ENCODE measurements at places on chromosomes 6 and 20.

- DNase-seq: no peak
Measured at GRCh38 chr20:53950031-53950430, 120.4 kb downstream of the BCAS1 start.

- no peak for DNase-seq
Measured at GRCh38 chr20:62838128-62838891, 21.5 kb downstream of the COL9A3 start.

DNA sequence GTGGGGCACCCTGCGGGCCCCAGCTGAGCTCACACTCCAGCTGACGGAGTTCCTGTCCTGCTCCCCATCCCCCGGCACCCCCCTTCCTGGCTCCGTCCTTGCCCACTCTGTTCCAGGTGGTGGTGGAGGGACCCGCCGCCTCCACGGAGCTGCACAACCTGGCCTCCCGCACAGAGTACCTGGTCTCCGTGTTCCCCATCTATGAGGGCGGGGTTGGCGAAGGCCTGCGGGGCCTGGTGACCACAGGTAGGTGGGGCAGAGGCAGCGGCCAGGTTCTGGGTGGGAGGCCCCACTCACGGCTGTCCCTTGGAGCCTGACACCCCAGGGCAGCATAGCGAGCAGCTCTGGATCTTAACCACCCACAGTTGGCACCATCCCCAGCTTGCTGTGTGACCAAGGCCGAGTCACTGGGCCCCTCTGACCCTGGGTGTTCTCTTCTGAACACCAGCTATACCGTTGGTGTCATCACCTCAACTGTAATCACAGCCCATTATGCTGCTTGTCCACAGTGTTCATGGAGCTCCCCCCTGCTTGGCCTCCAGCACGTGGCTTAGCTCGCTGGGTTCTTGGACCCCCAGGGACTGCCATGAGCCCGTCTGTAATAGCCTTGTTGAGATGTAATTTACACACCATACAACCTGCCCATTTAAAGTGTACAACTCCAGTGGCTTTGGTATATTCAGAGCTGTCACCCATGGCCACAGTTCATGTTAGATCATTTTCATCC lies 17.4 kb downstream of the COL20A1 start:
- no peak for DNase-seq

GRCh38 chr6:63897459-63897858 lies 261.9 kb downstream of the PHF3 start:
- DNase-seq: no peak

DNA sequence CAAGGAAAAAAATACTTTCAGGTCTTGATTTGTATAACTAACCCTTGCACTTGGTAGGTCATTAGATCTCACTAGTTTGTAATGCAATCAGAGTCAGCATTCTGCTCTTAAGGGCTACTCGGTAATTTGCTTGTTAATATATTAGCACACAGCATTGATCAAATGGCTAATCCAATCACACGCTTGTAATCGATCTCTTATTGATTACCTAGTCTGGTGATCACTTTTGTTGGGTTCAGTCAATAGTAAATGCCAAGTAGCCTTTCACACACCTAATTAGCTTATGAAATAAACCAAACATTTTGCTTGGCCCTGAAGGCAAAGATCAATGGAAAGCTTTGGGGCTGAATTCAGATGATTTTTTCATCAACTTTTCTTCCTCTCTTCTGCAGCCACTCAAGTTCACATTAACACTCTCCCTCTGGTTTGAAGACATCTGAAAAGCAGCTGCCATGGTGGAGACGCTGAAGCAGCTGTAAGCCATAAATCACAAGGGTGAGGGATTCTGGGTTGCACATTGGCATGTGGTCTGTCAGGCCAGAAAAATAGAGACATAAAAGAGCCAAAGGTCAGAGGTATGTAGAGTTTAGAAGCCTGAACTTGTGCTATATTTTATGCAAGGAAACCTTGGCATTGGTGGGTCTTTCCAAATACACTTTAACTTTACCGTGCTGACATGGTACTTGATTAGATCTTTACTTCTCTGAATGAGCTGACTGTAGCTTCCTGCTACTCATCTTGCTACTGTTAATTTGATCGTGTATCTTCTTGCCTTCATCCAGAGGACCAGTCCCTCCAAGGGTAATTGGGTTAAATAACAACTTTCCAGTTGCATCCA lies 234.4 kb downstream of the SIM1 start:
- no peak for DNase-seq

GRCh38 chr20:41494451-41494850 lies 123.7 kb downstream of the CHD6 start:
- no peak for DNase-seq

Measured in GM12891 (cell line).